ENCODE measurements at places on chromosomes 1 and 21.

GRCh38 chr1:231763456-231763855, 136.9 kb downstream of the DISC1 start:
- no peak for DNase-seq

GRCh38 chr1:212858461-212859265, 588 bp downstream of the FLVCR1 start:
- DNase-seq = peak; percentile 31

GRCh38 chr21:35974775-35975174, 85.6 kb downstream of the SETD4 start:
- no peak for DNase-seq

- no peak for DNase-seq
Measured at GRCh38 chr1:43875331-43875730, 58.3 kb upstream of the ARTN start.

- DNase-seq = no peak
Measured at GRCh38 chr1:181062836-181063428, 25.6 kb upstream of the IER5 start.

DNA sequence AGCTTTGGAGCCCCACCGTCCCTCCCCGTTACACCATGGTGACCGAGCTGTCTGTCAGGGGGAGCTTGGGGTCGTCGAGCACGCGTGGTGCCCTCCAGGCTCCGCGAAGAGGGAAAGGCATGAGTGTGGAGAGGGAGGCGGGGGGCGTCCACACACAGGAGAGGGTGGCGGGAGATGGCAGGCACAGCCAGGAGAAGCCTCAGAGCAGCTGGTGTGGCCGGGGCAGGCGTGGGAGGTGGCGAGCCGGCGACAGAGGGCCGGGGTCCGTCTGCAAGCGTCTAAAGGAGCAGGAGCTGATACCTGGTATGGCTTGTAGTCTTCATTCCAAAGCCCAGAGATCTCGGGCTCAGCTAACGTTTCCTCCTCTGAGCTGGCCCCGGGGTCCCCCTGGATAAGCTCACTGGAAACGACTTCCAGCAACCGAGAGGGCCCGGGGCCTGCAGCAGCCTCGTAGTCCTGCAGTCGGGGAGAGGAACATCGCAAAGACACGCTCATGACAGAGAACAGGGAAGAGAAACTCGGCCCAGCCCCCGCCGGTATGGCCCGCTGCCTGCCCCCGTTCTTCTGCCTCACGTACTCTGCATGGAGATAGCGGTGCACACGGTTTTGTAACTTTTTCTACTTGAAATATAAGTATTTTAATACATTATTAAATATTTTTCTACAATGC, 37.4 kb downstream of the CFAP74 start:
- no peak for DNase-seq

GRCh38 chr1:64893921-64894320, 72.4 kb downstream of the JAK1 start:
- no peak for DNase-seq

DNA sequence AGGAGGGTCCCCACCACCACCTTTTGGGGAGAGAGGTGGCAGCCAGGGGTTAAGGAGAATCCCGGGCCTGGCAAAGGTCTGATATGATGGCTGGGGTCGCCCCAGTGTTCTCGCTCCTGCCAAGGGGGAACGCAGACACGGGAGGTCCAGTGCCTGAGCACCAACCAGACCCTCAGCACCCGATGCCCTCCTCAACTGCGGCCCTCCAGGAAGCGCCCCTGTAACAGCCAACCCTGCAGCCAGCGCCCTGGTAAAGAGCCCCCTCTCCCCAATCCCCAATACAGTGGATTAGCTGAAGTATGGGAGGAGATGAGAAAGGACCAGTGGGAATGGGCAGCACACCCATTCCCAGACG, 10.4 kb downstream of the ADAMTSL4 start:
- DNase-seq = no peak

GRCh38 chr1:226978432-226979114, 38.5 kb downstream of the COQ8A start:
- no peak for DNase-seq

GRCh38 chr1:25074351-25075227, 144.5 kb upstream of the RUNX3 start:
- no peak for DNase-seq

DNA sequence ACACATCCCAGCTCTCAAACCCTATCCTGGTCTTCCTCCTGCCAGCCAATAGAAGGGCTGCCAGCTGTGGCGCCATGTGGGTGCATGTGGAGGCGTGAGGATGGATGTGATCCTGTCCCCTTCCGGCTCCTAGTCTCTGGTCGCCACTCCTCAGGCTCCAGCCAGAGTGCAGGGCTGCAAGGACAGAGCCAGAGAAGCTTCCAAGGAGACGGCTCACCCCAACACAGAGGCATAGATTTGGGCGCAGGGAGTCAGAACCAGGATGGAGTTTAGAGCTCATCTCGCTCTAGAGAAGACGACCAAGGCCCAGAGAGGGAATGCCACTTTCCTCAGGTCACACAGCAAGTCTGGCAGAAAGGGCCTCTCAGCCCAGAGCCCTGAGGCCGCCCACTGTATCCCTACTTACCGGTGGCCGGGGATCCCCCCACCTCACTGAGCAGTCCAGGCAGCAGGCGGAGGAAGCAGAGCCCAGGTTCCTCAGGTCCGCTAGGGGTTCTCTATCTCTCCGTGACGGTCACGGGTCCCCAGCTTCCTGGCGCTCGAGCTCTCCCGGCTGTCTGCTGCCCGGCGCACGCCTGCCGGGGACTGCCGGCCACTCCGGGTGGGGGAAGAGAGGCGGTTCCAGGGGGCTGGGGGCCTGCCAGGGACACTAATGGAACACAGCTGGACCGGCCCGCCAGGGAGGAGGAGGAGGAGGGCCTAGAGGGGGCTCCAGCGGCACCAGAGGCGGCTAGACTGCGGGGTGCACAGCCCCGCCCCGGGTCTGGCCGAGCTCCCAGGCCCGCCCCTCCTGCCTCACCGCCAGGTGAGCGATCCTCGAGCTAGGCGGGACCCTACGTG, at the start of gene COL16A1:
Gene COL16A1 (minus strand): TSS at position 587 of the 840 bp plus-strand sequence. CDS start 1,824 bp downstream, outside the sequence.
- no peak for DNase-seq
